Stimulated activated CD8-positive, alpha-beta memory T cell treated with anti-CD3 and anti-CD28 coated beads, Interleukin-7, amount 100 ng/mL, for 1 hour (primary cell): ENCODE measurements at places on chromosomes 11 and 22.

GRCh38 chr11:7281079-7281478 is 29.4 kb downstream of the SYT9 start:
- DNase-seq, result no peak

GRCh38 chr11:77147668-77148321 is 19.7 kb downstream of the MYO7A start:
- DNase-seq, result peak; percentile 20

GRCh38 chr11:38156495-38157146 is 1558.6 kb upstream of the RAG2 start:
- no peak for DNase-seq

DNA sequence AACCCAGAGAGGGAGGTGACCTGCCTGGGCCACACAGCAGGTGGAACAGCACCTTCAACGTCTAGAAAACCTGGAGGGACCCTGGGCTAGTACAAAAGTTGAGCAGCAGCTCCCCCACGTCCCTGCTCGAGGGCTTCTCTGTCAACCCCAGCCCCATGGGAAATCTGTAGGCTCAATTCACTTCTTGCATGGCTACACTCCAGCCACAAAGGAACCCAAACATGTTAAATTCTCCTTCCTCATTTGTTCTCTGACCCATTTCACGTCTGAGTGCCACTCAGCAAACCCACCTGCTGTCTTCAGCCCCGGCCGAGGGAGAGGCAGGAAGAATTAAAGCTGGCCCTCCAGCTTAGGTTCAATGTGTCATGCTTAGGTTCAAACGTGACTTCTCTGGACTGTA is 418.5 kb downstream of the MIAT start:
- DNase-seq, result no peak

- DNase-seq, result no peak
Observed at GRCh38 chr11:105230586-105230985, 91.0 kb upstream of the CARD18 start.

GRCh38 chr22:24725736-24726135 is 48.8 kb downstream of the PIWIL3 start:
- DNase-seq, result no peak

DNA sequence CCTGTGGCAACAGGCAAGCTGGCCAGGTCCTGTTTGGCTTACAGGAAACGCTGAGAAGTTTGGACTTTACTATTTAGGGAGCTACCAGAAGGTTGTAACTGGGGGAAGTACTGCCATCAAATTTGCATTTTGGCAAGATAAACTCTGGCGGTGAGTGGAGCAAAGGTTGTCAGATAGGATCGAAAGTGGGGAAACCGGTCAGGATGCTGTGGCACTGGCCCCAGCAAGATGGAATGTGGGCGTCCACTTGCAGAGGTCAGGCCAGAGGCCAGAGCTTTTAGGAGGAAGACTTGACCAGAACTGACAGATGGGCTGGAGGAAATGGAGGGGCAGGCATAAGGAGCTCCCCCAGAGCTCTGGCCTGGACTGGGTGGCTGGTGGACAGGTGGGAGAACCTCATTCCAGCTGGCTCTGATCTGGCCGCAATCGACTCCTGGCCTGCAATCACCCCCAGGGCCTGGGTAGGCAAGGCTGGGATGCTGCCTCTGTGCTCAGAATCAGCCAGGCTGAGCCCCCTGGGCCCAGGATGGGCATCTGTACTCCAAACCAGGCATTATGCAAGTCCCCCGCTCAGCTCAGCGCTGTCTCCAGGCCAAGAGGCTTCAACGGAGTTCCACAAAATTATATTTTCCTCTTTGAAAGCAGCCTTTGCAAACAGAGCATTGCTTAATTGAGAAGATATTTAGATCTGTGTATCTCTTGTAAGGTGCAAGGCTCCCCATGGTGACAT is 178.3 kb upstream of the NECTIN1 start:
- DNase-seq, result no peak

GRCh38 chr11:114713756-114714155 is 35.4 kb downstream of the NXPE2 start:
- DNase-seq, result no peak

DNA sequence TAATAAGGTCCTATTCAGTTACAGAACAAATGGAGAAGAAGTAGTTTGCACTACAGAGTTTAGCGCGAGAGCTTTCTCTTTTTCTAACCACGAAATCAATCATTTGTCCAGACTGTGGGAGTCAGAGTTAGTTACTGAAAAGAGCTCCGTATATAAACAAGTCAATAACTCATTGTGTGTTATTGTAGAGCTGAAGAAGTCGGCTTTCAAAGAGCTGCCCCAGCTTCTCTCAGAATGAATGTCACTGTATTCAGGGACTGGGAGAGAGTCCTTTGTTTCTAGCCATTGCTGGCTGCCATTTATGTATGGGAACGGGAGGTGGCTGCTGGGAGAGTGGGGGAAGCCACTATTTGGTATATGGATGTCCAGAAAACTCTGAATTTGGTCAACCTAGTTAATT is 227.8 kb downstream of the DCDC1 start:
- DNase-seq, result no peak

DNA sequence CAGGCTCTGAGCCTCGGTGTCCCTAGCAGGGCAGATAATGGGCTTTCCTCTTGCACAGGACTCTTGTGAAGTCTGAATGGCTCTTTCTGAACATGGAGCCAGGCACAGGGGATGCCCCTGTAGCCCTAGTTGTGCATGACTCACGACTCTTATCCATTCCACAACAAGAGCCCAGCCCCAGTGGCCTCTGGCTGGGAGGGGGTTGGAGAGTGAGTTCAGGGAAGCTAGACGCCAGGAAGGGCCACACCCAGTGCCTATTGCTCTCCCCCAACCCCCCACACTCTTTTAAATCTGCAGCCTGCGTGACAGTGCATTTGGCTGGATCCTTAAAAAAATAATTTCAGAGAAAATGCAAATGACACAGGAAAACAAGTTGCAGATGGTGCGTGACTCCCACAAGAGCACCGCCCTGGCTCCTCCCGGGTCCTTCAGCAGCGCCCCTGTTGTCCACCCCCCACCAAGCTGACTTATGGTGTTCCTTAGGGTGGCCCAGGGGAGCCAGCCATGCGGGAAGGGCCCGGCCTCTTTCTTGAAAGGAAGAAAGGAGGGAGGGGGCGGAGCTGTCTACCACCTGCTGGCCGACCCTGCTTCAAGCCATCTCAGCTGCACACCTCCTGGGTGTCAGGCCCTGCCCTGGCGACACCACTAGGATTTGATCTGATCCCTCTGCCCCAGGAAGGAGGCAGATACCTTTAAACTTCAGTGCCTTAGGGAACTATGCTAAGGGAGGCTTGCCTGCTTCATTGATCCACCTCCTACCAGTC is 74.7 kb downstream of the MN1 start:
- no peak for DNase-seq

GRCh38 chr22:50729391-50730012 is 8.5 kb upstream of the ACR start:
- DNase-seq, result no peak
